Right kidney (tissue), 9 donors: ENCODE measurements at places on chromosomes 4 and X.

GRCh38 chr4:133143775-133144430, 5.2 kb upstream of the PCDH10 start:
- no peak for DNase-seq

DNA sequence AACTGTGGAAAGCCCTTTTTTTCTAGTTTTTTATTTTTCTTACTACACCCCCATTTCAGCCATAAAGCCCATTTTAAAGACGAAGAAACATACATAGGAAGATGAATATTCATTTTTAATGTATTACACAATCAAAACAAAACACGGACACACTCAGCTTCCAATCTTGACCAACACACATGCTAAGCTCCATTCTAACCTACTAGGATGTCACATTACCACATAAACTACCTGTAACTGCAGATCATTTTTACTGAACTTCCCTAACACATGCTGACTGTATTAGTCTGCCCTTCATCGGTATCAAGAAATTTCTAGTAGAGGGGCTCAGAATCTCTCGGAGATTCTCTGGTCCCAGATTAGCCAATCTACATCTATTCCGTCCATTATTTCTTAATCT, 1.8 kb downstream of the CCNI start:
- no peak for DNase-seq

DNA sequence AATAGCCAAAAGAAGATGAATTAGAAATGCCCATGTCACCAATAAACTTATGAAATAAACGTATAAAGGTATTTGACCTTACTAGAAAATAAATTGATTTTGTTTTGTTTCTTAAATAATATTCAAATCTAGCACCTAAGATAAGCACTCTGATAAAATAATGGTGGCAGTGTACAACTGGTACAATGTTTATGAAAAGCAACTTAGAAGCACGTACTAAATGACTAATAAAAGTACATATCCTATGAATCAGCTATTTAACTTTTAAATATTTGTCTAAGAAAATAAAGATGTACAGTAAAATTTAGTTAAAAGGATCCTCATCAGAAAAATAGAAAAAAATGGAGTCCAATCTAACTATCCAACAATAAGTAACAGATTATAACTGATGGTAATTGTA, 6.7 kb downstream of the MANBA start:
- no peak for DNase-seq

- no peak for DNase-seq
These were observed 365.2 kb downstream of the PRDM5 start for GRCh38 chr4:120557372-120557771.

GRCh38 chrX:63128509-63128908, 222.6 kb downstream of the SPIN4 start:
- DNase-seq, result no peak

GRCh38 chrX:110315551-110315950, 2.3 kb downstream of the AMMECR1 start:
- DNase-seq, result no peak

DNA sequence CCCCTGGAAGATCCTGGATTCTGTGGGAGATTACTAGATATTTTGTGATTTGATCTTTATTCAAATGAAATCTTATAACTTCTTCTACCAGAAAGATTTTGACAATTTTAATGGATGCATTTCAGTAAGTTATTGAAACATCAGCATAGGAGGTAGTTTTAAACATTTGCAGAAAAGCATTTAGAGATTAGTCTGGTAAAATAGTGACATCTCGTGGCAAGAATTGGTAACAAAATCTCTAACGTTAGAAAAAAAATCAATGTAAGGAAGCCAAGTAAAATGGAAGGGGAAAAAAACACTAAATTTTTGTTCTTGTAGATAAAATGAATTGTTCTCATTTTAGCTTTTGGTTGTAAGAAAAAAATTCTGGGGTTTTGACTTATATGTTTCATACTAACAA, 73.3 kb downstream of the TASL start:
- DNase-seq, result no peak

DNA sequence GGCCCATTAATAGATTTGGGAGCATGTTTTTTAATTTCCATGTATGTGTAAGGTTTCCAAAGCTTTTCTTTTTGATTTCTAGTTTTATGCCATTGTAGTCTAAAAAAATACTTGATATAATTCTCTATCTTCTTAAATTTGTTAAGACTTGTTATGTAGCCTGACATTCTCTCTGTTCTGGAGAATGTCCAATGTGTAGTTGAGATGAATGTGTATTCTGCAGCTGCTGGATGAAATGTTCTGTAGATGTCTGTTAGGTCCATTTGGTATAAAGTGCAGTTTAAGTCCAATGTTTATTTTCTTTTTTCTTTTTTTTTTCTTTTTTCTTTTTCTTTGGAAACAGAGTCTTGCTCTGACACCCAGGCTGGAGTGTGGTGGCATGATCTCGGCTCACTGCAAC, 378.5 kb upstream of the MAD2L1 start:
- DNase-seq, result no peak

DNA sequence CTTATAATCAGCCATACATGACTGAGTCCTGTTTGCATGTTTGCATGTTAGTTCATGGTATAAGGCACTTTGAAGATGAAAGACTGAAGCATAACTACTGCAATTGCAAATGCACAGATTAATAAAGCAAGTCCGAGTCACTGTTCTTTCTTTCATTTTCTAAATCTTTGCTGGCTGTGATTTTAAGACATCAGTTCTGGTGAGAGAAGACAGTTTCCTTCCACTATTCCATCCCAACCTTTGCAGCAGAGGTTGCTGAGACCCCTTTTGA, 28.3 kb downstream of the RASL11B start:
- no peak for DNase-seq

DNA sequence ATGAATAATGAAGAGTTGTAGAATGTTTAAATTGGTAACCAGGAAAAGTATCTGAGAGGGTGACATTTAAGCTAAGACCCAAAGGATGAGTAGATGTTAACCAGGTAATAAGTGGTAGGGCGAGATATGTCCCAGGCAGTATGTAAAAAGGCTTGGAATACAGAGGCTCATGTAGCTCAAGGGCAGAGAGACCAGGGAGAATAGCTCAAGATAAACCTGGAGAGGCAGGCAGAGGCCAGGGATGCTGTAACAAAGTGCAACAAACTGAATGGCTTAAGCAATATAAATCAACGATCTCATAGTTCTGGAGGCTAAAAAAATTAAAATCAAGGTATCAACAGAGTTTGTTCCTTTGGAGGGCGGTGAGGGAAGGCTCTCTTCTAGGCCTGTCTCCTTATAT, 660.8 kb downstream of the KLHL13 start:
- no peak for DNase-seq

- DNase-seq, result no peak
These were observed 1.4 kb downstream of the DCX start for GRCh38 chrX:111410590-111411078.

DNA sequence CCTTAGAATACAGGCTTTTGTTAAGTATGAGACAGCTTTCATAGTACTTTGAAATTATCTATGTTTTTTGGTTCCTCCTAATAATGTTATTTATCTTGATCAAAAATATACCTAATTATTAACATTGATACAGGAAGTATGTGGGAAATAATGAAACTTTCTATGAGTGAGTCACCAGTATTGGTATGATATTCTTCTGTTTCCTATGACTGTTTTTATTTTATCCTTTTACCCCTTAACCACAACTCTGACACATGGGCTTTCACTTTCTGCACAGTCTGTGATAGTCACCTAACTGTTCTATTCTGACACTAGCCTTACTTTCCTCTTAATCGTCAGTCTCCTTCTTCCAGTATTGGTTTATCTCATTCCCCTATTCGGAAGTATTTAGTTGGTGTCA, 4.7 kb downstream of the THAP9 start:
- DNase-seq, result no peak

GRCh38 chr4:156128616-156129015, 174.9 kb upstream of the CTSO start:
- DNase-seq, result no peak

GRCh38 chrX:130084631-130085237, 25.6 kb downstream of the ELF4 start:
- no peak for DNase-seq

GRCh38 chr4:135553213-135553612, 1351.6 kb upstream of the PABPC4L start:
- DNase-seq, result no peak

DNA sequence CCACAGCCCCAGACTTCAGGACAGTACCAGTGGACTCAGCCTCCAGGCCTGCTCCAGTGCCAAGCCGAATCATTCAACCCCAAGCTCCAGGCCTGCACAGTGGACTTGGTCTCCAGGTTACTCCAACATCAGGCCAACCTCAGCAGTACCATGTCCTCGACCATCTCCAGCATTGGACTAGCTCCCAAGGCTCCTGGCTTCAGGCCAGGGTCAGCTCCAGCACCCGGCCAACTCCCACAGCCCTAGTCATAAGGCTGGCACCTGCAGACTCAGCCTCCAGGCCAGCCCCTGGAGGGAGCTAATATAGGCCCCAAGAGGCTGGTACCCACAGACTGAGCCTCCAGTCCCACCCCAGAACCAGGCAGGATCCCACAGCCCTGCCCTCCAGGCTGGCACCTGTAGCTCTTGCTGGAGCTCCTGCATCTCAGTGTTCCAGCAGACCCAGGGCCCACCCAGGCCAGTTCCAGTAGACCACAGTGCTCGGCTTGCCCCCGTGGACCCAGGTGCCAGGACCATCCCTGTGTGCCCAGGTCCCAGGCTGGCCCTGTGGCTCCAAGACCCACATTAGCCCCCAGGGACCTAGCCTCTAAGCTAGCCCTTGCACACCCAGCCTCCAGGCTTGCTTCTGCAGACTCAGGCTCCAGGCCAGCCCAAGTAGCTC, 25.6 kb downstream of the ZMAT1 start:
- DNase-seq, result no peak

DNA sequence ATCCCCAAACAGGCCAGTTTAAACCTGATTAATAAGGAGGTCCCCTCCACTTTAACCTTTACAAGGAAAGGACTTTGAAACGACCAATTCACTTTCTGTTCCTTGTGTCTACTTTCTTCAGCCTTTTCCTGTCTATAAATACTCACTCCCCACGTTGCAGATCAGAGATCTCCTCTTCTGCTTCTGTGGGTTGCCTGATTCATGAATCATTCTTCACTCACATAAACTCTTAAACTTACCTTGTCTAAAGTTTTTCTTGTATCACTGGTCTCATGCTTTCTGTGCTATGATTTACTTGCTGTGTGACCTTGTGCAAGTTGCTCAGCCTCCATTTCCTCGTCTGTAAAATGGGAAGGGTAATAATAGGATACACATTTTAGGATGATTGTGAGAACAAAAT, 236.1 kb downstream of the QDPR start:
- DNase-seq, result no peak

GRCh38 chr4:183287309-183287659, 32.8 kb downstream of the CLDN22 start:
- no peak for DNase-seq

- DNase-seq, result peak; percentile 36
These were observed 1.6 kb downstream of the APBB2 start for GRCh38 chr4:41212616-41213203.

DNA sequence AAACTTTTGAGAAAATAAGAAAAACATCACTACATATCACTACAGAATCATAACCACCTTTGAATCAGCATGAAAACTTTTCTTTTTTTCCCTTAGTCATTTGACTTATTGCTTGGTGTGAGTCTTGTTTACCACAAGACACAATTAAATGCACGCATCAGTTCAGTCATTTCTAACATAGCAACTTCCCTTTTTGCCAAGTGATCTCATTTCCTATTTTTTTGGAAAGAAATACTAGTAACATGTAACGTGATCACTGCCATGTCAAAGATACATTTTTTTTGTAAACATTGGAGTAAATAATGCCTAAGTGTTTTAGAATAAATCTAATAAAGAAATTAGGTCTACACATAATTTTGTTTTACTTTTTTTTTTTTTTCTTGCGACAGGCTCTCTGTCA, 5.1 kb upstream of the CXCL8 start:
- DNase-seq, result no peak

DNA sequence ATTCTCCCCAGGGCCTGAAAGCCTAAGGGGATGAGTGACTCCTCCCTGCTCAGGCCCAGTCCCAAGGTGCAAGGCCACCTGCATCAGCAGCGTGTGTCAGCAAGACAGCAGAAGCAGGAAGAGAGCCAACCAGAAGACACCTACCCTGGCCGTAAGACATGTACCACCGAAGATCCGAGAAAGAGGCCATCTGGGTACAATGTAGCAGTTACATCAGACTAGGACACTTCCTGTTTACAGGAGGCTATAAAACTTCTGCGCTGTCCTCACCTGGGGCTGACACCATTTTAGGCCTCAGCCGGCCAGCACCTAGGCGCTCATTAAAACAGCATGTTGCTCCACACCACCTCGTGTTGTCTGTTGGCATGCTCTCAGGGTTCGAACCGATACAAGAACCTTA, 19.1 kb upstream of the HERC6 start:
- DNase-seq, result no peak

DNA sequence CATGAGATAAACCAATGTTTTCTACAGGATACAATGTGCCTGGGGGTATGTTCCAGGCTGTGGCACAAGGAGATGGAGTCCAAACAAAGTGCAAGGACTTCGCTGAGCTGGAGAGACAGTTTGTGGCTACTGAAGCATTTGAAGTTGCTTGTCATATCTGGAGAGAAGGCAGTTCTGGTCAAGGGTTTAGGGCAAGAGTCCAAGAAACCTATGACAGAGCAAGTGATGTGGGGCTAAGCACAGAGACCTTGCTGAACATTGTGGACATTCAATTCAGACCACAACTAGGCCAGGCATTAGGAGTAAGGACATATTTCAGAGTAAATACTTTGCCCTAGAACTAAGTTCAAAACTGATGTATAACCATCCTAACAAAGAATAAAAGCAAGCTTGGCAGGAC, 34.8 kb downstream of the MAGED4B start:
- DNase-seq, result no peak

DNA sequence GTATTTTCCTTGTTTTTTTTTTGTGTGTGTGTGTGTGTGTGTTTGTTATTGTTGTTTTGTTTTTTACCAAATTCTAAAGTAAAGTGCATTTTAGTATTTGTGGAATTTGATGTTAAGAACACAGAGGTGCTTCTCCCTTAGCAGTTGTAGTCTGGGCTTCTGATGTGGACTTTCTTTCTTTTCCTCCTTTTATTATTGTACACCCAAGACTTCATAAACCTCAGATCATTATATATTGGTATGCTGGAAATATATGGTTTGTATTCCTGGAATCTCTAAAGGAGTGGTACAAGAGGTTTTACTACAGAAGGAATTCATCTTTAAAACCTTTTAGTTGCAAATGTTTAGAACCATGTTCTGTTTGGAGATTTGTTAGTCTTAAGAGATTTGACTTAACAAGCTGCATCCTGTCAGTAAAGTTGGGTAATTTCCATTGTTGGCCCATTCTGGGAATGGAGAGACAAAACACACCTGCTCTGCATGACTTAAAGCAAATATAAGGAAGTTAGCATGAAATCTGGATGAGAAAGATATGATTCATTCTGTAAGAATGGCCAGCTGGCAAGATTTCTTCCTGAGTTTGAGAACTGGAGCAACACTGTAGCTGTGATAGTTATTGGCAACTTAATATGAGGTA, 64.0 kb downstream of the SMAD1 start:
- DNase-seq, result no peak

GRCh38 chrX:19814240-19814639, 73.2 kb downstream of the SH3KBP1 start:
- DNase-seq, result no peak

DNA sequence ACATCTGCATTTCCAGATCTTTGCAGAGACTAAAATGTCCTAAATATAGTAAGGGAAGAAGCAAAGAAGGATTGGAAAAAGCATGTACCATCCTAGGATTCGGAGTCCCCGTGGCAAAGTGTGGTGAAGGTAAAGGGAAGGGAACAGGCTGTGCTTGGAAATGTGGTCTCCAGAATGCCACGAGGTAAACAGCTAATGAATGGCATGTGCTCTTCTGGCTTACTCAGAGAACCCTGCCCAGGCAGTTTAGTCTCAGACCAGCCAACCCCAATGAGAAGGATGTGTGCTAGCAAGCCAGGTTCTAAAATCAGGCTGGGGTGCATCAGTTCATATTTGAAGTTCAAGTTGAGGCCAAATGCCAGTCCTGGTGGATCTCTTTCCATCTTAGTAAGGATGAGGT, 113.1 kb downstream of the RS1 start:
- no peak for DNase-seq
